ENCODE measurements at places on chromosomes 3 and 15. TPM values are rescaled to one million over a fixed set of nuclear protein-coding genes. Genes with fewer than 3 reads are reported as not detected.
A peak's percentile ranks its signal among the peaks of the same experiment; 100 is the strongest.

DNA sequence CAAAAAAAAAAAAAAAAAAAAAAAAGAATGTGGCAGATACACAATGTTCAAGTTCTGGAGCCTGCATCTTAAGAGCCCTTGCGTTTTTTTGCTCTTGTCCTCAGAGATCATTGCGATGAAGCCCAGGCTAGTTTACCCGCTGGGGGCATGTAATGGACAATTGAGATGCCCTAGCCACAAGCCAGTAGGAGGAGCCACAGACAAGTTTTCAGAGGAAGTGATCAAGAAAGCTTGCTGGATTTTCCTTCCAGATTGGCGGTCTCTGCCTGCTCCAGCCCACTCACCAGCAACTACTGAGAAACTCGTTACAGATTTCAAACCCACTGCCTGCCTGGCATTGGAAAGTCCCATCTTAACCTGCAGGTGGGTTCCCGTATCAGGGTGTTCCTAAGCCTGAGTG lies 192.1 kb upstream of the EOMES start:
- no peak overlapping the region for H3K27ac ChIP-seq
- no peaks in the 10 kb centered on the region for H3K4me1 ChIP-seq
- H3K4me3 ChIP-seq, result no peak overlapping the region
- H3K36me3 ChIP-seq, result no peaks in the 10 kb centered on the region

GRCh38 chr3:58307639-58308215 lies 1.4 kb downstream of the HTD2 start:
- peaks cover 37% of the 10 kb centered on the region for H3K4me1 ChIP-seq
- H3K4me3 ChIP-seq, result peak overlapping the region; percentile 94
- DNase-seq, result peak; percentile 47
- H3K27ac ChIP-seq, result peak overlapping the region; percentile 98
- H3K27me3 ChIP-seq, result no peaks in the 10 kb centered on the region

- no peak overlapping the region for H3K27ac ChIP-seq
- no peak overlapping the region for H3K4me3 ChIP-seq
- no peaks in the 10 kb centered on the region for H3K36me3 ChIP-seq
- no peak for DNase-seq
These were observed 425.9 kb downstream of the EPHA3 start for GRCh38 chr3:89533275-89533674.

Gene CCRL2
- total RNA-seq, result 6.2 TPM

Gene GLCE
- total RNA-seq, result 3.8 TPM
